D341Med (cell line): ENCODE measurements at places on chromosomes 12 and 14.

- no peak for DNase-seq
Observed at GRCh38 chr12:63164911-63165310, 13.9 kb upstream of the AVPR1A start.

DNA sequence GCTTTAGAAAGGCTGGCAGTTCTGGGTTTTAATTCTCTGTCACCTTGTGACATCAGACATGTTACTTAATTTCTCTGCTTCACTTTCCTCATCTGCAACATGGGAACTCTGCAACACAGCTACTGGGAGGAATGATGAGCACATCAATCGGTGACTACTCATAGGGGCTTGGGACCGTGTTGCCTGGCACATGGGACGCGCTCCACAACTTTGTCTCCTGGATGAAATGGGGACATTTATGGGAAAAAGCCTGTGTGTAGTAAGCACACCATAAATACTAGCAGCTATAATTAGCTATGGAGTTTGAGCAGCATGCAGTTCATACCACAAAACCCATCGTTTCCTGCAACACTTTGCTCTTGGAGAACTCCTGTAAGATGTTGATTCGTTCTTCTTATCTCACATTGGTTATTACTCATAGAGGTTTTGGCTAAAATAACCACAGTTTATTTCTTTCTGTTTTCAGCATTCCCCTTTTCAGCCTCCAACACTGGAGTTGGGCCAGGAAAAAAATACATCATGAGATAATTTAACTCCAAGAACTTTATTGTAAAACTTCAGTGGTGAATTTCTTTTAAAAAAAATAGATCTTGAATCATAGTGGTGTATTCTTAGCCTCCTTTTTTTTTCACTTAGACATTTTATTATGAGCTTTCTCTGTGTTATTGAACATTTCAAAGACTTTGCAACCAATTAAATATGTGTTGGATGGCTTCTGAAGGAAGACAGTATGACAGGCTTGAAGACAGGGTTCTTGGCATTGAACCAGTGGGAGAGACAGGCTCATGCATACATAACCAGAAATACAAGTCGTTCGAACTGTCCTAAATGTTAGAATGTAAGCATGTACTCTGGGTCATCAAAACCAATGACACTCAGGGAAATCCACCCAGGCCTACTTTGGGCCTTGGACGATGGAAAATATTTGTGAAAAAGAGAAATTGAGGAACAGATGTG lies 72.7 kb downstream of the RIN3 start:
- DNase-seq, result no peak

- DNase-seq, result no peak
Observed at GRCh38 chr12:128968668-128969067, 115.4 kb downstream of the GLT1D1 start.

GRCh38 chr14:62006116-62006731 lies 244.0 kb downstream of the SNAPC1 start:
- no peak for DNase-seq

DNA sequence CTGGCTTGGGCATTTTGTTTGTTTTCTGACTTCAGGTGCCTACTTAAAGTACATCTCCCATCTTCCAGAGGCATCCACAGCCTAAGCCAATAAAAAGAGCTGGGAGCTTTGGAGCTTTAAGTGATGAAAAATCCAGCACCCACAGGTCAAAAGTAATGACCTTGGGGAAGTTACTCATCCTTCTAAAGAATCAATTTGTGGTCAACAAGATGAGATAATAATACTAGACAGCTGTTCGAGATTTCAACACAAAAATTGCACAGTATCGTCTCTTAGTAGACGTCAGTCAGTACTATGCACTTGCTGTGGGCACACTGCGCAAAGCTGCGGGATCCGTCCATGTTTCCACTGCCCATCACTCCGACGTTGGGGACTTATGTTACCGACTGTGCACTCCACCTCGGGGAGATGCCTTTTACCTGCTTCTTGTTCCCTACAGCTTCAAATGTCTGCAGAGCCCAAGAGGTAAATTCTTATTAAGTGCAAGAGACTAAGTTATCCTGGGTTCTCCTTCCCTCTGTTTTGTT lies 1.3 kb downstream of the ST8SIA1 start:
- DNase-seq, result no peak

DNA sequence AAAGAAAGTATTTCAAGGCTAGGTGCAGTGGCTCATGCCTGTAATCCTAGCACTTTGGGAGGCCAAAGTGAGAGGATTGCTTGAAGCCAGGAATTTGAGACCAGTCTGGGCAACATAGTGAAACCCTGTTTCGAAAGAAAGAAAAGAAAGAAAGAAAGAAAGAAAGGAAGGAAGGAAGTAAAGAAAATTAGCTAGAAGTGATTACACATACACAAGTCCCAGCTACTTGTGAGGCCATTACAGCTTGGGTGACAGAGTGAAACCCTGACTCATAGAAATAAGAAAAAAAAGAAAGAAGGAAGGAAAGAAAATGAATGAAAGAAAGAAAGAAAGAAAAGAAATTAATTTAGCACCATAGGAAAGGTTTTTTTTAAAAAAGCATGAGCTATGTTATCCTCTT lies 33.3 kb upstream of the PPP1CC start:
- DNase-seq, result no peak
